Forelimb muscle (tissue), 1 donor: ENCODE measurements at places on chromosomes 5 and 9.

- DNase-seq, result no peak
Observed at GRCh38 chr5:107736638-107737037, 65.9 kb upstream of the EFNA5 start.

- no peak for DNase-seq
Observed at GRCh38 chr5:146188358-146188757, 5.9 kb upstream of the LARS1 start.

GRCh38 chr5:640461-641330 lies 28.6 kb downstream of the CEP72 start:
- DNase-seq, result no peak

- DNase-seq, result no peak
Observed at GRCh38 chr9:88789785-88790184, 201.5 kb upstream of the S1PR3 start.
